ENCODE measurements at places on chromosomes 4 and X. TPM values are rescaled to one million over a fixed set of nuclear protein-coding genes. Genes with fewer than 3 reads are reported as not detected.

DNA sequence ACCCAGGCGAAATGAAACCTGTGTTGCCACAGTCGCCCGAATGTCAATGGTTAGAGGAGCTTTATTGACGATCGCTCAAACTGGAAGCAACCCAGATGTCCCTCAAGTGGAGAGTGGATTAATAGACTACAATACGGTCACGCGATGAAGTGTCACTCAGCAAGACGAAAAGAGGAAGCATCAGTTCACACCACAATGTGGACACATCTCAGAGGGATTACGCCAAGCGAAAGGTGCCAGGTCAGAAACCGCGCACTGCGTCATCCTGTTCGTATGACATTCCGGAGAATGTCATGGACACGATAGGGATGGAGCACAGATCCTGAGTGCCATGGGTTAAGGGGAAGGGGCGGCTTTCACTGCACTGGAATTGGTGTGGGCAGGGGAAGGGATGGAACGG, 111.7 kb downstream of the HMX1 start:
- no peak for DNase-seq

DNA sequence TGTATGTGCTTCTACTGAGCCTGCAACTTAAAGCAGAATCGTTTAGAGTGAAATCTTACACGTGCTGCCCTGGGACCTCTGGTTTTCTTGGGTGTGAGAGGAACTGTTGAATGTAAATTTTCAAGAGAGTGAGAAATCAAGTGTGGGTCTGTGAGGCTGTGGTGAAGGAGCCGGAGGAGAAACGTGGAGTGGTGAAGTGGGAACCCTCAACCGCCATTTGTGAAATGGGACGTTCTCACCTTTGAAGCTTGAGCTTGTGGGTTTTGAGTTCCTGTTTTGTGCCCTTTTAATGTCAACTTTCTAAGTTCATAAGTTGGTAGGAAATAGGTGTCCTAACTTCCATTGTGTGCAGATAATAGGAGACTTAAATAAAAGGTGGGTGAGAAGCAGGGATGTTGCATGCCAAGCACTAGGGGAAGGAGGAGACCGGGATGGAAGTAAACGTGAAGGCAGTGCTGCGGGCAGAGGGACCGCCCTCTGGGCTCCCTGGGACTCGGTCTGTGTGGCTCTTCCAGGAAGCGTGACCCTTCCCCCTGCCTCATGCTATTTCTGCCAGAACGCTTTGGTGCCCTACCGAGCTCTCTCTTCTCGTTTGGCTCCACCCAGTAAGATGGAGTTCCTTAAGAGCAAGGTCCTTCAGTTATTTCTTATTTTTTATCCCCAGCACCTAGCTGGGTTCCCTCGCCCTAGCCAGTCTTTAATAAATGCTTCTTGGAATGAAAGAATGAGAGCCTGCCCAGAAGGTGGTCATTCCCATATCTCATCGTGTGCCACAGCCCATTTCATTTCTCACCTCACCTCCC, 56.0 kb downstream of the TMEM131L start:
- DNase-seq, result no peak

- no peak for DNase-seq
Measured at GRCh38 chr4:42655921-42656678, 805 bp downstream of the ATP8A1 start.

- DNase-seq, result no peak
Measured at GRCh38 chr4:31427691-31428090, 707.5 kb downstream of the PCDH7 start.

NDP gene
- total RNA-seq, result not detected

GRCh38 chrX:13719192-13719856, 15.1 kb downstream of the TRAPPC2 start:
- DNase-seq, result no peak

ABCG2 gene
- total RNA-seq, result 13.3 TPM

- no peak for DNase-seq
Measured at GRCh38 chr4:20255251-20255586, 3.5 kb downstream of the SLIT2 start.

- no peak for DNase-seq
Measured at GRCh38 chrX:54173791-54174190, 9.3 kb downstream of the FAM120C start.

TMPRSS11D gene
- total RNA-seq, result not detected

STBD1 gene
- 1.8 TPM for total RNA-seq

DNA sequence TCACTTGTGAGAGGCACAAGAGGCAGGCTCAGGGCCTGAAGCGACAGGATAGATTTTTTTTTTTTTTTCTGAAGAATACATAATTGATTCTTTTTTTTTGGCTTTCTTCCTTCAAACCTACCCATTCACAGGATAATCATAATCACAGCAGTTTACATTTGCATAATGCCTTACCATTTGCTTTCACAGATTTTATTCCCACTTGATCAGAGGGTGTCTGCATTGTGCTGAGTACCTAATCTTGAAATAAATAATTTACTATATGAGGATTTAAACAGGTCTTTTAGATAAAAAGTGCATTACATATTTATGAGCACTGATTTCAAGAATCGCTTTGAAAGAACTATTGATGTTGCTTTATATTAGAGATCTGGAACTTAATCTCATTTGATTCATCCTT, 219.3 kb downstream of the SPRY1 start:
- DNase-seq, result no peak

DNA sequence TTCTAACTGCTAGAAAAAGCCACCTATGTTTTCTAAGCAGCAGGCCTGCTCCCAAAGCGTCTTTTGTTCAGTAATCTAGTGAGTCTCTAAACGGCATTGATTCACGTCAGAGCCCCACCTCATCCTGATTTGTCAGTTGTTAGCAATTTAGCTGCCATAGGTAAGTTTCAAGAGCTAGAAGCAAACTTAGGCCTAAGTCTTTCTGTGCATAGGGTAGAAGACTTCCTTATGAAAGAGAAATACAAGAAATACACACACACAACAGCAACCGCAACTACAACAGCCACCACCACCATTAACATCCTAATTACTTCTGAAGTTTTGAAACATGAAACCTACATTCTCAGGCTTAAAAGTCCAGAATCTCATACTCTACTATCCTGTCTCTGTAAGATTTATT, 531.1 kb upstream of the SPANXN1 start:
- no peak for DNase-seq

GRCh38 chrX:104281564-104281963, 26.8 kb upstream of the ESX1 start:
- no peak for DNase-seq

DNA sequence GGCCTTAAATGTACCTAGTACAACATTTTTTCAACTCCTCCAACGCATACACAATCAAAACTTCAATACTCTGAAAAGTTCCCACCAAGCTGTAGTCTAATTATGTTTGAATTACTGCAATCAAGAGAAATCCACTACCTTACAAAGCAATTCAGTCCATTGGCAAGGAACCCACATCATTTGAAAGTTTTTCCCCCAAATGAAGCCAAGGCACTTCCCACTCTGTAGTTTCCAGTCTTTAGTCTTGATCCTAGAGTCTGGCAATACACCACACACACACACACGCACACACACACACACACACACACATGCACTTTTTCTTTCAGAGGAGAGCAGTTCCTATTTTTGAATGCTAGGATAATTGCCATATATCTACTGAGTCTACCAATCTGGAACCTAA, 79.6 kb downstream of the ANTXR2 start:
- no peak for DNase-seq

SYN1 gene
- total RNA-seq, result not detected

ETDA gene
- not detected for total RNA-seq

DNA sequence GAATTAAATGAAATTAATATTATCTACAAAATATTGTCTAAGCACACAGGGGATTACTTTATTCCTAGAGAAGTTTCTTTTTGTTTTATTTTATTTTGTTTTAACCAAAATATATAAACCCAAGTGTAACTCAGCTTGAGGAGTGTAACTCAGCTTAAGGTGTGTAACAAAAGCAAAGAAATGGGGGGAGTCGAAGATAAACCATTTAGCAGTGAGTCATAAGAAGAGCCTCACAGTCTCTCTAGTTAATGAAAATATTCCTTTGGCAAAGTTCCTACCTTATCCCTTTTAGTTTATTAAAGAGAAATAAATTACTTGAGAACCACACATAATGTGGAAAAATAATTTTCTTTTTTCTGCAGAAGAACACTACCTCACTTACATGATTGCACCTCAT, 261.8 kb downstream of the KCTD8 start:
- no peak for DNase-seq

DNA sequence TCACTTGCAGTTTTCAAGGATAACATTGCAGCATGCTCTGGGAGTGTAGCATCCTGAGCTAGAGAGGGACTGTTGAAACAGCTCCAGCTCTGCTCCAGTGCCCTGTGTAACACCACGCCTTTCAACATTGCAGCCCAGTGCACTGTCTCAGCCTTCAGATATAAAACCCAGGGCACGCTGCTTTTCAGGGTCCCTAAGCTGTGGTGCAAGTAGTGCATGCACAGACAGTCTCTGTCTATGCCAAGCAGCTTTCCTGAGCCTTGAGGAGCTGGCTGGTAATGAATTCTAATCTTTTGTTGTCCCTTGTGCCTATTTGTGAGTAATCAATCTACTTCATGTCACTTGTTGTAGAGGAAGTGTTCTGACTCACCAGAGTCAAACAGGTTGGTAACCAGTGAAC, 897.0 kb downstream of the ARAP2 start:
- DNase-seq, result no peak

DNA sequence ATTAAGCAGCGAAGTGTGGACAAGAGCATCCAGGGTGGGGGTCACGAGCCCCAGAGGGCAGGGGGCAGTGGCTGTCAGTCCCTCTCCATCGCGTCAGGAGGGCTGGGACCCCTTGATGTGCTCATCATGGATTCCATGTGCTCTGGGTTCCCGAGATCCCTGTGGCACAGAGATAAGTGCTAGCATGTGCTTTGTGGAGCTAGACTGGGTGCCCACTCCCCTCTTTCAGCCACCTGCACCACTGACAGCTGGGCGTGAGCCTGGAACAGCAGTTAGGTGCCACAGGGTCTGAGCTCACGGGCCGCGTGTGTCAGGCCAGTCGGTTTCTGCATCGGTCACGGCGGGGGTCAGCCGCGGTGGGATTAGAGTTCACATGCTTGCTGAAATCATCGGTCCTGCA, 24.3 kb downstream of the CPZ start:
- no peak for DNase-seq

DNA sequence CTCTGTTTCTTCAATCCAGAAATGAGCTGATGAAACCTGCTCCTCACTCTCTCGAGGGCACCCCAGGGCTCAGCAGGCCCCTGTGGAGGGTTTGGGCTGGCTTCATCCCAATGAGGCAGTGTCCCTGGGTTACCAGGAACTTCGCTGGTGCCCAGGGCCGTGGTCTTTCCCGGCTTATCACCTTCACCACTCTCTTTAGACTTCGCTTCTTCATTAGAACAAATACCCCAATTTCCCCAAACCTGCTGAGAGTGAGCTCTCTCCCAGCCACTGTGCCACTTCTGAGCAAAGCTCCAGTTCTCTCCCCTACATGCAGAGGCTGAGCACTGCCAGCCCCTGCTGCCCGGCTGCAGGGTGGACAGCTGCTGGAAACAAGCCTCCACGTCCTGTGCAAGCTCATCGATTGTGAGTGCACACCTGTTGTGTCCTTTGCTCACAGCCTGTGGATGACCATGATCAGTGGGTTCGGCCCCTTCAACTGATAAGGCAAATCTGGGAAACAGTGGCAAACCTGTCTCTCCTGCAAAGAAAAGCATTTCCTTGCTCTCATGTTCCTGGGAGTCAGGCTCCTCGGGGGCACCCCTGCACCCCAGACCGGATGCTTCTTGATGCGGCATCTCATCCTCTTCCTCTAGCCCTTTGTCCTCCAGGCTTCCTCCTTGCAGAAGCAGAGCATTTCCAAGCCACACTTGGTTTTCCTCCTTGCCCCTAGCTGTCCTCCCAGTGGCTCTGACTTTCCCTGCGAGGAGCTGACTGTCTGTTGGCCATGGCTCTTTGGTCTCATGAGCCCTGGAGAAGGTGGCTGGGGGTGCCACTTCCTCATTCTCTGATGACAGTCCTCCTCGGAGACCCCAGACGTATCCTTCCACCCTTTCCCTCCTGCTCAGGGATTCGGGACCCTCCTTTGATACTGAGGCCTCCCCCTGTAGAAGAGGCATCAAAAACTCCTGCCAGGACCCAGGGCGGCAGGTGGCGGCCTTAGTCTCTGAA, 28.7 kb downstream of the C4orf50 start:
- no peak for DNase-seq

- DNase-seq, result no peak
Measured at GRCh38 chrX:132609362-132609848, 120.6 kb upstream of the MBNL3 start.

DNA sequence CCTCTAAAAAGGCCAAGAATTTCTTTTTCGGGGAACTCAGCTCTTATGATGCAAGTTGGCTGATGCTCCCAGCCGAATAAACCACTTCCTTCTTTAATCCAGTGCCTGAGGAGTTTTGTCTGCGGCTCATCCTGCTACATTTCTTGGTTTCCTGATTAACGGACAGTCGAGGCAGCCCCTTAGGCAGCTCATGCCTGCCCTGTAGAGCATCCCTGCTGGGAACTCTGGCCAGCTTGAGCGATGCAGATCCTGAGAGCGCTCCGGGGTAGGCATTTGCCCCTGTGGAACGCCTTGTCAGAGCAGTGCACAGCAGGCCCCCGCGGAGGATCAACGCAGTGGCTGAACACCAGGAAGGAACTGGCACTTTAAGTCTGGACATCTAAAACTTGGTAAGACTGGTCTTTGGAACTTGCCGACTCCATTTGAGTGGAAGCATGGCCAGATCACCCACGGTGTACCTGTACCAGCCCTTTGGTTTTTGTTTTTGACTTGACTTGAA, 3.1 kb downstream of the CT45A10 start:
- DNase-seq, result no peak

CT45A5 gene
- not detected for total RNA-seq

DNA sequence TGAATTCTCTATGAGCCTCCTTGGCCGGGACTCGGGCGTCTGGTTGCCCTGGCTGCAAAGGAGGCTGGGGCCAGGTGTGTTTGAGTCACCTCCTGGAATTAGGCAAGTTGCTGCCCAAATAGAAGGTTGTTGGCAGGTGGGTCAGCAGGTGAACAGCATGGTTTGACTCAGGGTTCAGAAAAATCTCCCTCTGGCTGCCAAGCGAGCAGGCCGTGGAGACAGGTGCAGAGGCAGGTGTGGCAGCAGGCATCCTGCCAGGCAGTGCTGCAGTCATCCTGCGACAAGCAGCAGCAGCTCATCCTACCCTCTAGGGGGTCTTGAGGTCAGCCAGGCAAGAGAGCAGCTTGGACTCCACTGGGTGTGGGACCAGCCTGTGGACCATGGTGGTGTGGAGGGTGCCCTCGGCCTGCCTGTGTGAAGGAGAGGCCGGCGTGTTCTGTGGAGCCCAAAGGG, 8.2 kb downstream of the MSANTD1 start:
- DNase-seq, result peak; percentile 92

DNA sequence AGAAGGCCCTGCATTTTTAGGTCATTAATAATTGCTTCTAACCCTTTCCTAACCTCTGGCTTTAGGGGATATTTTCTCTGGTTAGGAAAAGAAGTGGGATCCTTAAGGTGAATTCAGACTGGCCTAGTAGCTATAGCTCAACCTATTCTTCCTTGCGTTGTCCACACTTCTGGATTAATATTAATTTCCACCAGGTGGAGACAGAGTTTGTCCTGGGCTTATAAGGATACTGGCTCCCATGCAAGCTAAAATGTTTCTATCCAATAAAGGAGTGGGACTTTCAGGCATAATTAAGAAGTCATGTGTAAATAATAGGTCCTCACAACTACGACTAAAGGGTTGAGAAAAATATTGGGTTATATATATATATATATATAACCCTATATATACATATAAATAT, 860.0 kb upstream of the POU3F4 start:
- no peak for DNase-seq

- DNase-seq, result peak; percentile 35
Measured at GRCh38 chr4:139734875-139735380, 69.3 kb downstream of the MGST2 start.

PLK4 gene
- total RNA-seq, result 23.3 TPM

Data from PC-9 (cell line).